ENCODE measurements at places on chromosomes 2 and 18.

DNA sequence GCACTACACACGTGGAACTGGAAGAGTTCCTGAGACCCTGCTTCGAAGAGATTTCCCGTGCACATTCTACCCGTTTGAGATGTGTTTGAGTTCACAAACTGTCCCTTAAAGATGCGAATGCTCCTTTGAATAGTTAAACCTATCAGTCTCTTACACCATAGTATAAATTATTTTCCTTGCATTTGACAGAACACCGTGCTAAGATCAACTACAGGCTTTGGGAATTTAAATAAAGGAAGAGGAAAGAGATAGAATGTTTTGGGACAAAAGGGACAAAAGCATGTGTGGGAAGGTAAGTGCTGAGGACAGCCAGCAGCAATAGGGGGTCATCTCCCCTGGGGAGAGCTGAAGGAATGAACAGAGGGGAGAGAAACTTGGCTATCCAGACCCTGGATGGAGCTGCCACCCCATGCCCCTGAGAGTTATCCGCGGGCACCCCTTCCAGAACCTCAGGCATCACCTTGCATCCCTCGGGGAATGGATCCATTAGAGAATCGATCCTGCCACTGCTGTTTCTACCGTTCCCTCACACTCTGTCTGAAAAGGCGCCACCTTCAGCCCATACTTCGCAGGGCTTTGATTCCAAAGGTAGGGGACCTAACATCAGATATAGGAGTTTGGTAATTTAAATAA, 888 bp upstream of the ADCY3 start:
- peak overlapping the region; percentile 42 for H3K27ac ChIP-seq
- peaks cover 51% of the 10 kb centered on the region for H3K4me1 ChIP-seq
- H3K36me3 ChIP-seq, result peaks cover 27% of the 10 kb centered on the region
- peak overlapping the region; percentile 68 for H3K4me3 ChIP-seq
- DNase-seq, result peak; percentile 58

- no peak overlapping the region for H3K4me3 ChIP-seq
- H3K4me1 ChIP-seq, result no peaks in the 10 kb centered on the region
- no peaks in the 10 kb centered on the region for H3K27me3 ChIP-seq
- peak; percentile 26 for DNase-seq
- peaks cover 39% of the 10 kb centered on the region for H3K36me3 ChIP-seq
- no peak overlapping the region for H3K27ac ChIP-seq
Observed at GRCh38 chr18:62566199-62566598, 43.4 kb downstream of the ZCCHC2 start.

DNA sequence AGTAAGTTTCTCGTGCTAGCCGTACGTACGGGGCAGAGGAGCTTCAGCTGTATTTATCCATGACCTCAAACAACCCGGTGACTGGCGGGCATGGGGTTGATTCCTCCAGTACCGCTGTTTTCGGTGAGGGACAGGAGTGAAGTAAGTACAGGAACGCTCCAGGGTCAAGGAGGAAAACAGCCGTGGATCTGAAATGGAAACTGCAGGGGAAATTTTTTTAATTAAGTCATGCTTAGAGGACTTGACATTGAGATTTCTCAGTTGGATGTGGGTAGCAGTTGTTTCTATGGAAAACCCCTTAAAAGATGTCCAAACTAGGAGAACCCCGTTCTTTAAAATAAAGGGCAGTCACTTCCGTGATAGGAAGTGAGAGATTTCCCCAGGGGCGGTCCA, 1.2 kb downstream of the RAB12 start:
- H3K27ac ChIP-seq, result peak overlapping the region; percentile 69
- H3K36me3 ChIP-seq, result peaks cover 15% of the 10 kb centered on the region
- no peaks in the 10 kb centered on the region for H3K27me3 ChIP-seq
- DNase-seq, result no peak
- H3K4me3 ChIP-seq, result peak overlapping the region; percentile 83
- H3K4me1 ChIP-seq, result peaks cover 18% of the 10 kb centered on the region

DNA sequence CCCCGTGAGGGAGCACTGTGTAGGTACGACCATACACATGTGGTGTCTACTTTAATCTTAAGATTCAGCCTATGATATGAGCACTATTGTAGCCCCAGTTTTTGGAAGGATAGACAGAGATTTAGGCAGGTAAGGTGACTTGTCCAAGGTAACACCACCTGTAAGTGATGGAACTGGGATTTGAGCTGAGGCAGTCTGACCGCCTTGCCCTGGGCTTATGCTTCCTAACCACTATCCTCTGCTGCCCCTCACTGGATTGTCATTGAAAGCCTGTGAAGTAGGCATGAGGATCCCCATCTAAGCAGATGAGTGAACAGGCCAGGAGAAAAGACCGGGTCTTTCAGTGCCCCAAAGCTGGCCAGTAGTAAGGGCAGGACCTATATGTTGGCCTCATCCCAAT, 343.8 kb downstream of the CYRIA start:
- H3K27me3 ChIP-seq, result no peaks in the 10 kb centered on the region
- no peak overlapping the region for H3K4me3 ChIP-seq
- no peak overlapping the region for H3K27ac ChIP-seq
